GOT3 (cell line): ENCODE measurements at places on chromosomes 3 and 15.

DNA sequence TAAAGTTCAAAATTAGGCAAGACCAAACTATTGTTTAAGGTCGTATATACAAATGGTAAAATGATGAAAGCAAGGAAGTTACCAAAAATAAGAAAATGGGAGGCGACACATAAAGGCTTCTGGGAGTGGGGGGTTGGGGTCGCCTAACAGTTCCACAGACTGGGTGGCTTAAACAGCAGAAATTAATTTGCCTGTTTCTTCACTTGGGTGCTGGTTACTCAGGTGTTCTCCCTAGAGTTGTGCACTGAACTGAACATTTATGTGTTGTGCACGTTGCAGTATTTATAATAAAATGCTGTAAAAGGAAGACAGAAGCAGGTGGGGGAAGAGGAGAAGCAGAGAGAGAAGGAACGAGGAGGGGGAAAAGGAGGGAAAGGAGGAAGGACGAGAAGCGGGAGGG, 10.5 kb upstream of the RNU6-1 start:
- no peak for DNase-seq

DNA sequence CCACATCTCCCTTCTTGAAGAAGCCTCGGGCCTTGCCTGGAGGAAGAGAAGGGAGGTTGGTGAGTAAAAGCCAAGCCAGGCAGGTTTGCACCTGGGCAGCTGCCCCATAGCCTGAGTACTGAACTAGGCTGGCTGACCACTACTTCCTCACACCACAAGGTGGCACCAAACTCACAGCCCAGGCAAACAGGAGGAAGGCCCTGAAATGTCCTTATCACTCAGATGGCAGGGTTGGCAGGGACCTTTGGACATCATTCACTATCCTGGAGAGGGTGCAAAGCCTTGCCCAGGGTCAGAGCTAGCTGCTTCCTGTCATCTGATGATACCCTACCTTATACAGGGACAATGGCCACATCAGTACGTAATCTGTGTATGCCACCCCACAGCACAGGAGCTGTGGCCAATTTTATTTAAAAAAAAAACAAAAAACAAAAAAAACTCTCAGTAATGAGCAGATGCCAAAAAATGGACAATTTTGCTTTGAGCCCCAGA, 2.2 kb upstream of the GRAMD2A start:
- DNase-seq: no peak

- DNase-seq: no peak
These were observed 15.9 kb downstream of the CHL1 start for GRCh38 chr3:212432-212831.

GRCh38 chr3:37229740-37230139, 55.4 kb upstream of the LRRFIP2 start:
- no peak for DNase-seq

GRCh38 chr3:133460809-133461208, 61.0 kb downstream of the BFSP2 start:
- no peak for DNase-seq
